ENCODE measurements at places on chromosomes 13 and 19.

GRCh38 chr19:17292301-17293074 is 10.7 kb downstream of the ABHD8 start:
- peak; percentile 79 for DNase-seq

GRCh38 chr13:112753833-112754232 is 64.0 kb downstream of the ATP11A start:
- no peak for DNase-seq

GRCh38 chr19:35470128-35470527 is 20.1 kb downstream of the KRTDAP start:
- DNase-seq: no peak

- no peak for DNase-seq
Observed at GRCh38 chr19:5972355-5972731, 5.6 kb downstream of the RANBP3 start.

GRCh38 chr13:114144606-114145244 is 12.3 kb upstream of the RASA3 start:
- DNase-seq: no peak

DNA sequence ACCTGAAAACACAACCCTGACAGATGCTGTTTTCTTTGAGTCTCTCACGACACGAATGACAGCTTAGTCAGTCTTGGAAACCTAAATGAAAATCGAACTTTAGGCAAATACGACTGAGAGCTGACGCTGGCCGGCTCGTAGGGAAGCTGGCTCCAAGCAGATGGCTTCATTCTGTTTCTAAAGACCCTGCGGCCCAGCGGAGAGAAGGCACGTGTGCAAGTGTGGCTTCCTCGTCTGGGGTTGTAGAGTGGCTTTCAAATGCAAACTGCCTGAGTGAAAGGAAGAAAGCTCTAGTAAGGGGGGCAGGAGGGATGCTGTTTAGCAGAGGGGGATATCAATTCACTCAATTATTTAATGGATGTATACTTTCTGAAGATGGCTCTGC is 26.1 kb upstream of the TIMM44 start:
- no peak for DNase-seq

GRCh38 chr19:8501981-8502380 is 459 bp downstream of the PRAM1 start:
- DNase-seq: no peak

- DNase-seq: no peak
Observed at GRCh38 chr19:2252797-2253105, 3.5 kb downstream of the JSRP1 start.

GRCh38 chr19:5080030-5080654 is 111.2 kb downstream of the KDM4B start:
- no peak for DNase-seq

- no peak for DNase-seq
Observed at GRCh38 chr19:7668842-7669241, at the start of gene RETN. Gene RETN, plus strand, starts transcription at chr19:7669049. Its CDS starts 278 bp downstream, at chr19:7669327.

- DNase-seq: no peak
Observed at GRCh38 chr19:38243279-38243673, 12.9 kb downstream of the PPP1R14A start.

GRCh38 chr13:84646957-84647356 is 764.7 kb upstream of the SLITRK1 start:
- DNase-seq: no peak

DNA sequence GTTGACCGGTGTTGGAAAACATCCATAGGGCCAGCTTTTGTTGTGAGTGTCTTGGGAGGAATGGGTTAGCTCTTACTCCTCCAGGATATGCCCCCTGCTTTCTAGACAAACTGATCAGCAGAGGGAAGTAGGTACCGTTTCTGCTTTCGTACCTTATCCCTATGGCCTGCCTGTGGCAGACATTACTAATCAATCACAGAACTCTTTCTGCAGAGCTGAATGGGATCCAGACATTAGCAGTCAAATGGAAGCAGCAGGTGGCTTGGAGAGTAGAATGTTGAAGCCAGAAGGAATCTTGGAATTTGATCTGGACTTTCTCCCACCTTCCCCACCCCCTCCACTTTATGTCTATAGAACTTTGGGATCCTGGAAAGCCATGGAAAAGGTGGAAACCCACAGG is 17.1 kb downstream of the NWD1 start:
- DNase-seq: no peak

GRCh38 chr13:27607125-27607524 is 13.2 kb downstream of the LNX2 start:
- DNase-seq: no peak

GRCh38 chr19:1241417-1242095 is at the start of gene ATP5F1D:
Gene ATP5F1D, plus strand, starts transcription at chr19:1241751. Its CDS starts 100 bp downstream, at chr19:1241851.
- peak; percentile 92 for DNase-seq

GRCh38 chr19:50465986-50466705 is 10.2 kb upstream of the EMC10 start:
- no peak for DNase-seq

- DNase-seq: peak; percentile 85
Observed at GRCh38 chr13:79481685-79482052, 714 bp downstream of the NDFIP2 start.

- no peak for DNase-seq
Observed at GRCh38 chr13:49225223-49226042, 5.3 kb downstream of the MLNR start.

DNA sequence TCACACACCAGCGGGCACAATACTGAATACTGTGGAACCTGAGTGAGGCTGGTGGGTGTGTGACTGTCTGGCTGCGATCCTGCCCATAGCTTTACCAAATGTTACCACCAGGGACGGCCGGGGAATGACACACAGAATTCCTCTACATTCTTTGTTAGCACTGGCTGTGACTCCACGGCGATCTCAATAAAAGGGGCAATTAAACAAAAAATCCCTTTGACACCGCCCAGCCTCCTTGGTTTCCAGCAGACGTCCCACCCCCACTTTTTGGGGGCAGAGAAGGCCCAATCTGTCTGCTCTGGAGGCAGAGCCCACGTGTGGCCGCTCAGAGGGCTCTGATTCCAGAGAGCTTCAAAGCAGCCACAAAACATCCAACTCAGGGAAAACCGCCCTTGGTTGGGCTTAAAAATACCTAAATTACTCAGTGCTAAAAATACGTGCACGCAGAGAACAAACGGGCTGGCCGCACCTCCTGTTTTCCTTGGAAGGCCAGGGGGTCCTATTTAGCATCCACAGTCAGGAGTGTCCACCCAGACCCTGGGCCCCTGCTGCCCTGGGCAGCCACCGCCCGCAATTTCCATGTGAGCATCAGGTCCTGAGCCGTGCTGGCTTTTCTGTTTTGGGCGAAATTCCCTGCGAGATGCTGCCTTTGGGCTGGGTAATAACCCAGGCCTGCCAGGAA is 47.8 kb downstream of the GADD45B start:
- DNase-seq: no peak
